ENCODE measurements at places on chromosomes 16 and 17. TPM values are rescaled to one million over a fixed set of nuclear protein-coding genes. Genes with fewer than 3 reads are reported as not detected.

DNA sequence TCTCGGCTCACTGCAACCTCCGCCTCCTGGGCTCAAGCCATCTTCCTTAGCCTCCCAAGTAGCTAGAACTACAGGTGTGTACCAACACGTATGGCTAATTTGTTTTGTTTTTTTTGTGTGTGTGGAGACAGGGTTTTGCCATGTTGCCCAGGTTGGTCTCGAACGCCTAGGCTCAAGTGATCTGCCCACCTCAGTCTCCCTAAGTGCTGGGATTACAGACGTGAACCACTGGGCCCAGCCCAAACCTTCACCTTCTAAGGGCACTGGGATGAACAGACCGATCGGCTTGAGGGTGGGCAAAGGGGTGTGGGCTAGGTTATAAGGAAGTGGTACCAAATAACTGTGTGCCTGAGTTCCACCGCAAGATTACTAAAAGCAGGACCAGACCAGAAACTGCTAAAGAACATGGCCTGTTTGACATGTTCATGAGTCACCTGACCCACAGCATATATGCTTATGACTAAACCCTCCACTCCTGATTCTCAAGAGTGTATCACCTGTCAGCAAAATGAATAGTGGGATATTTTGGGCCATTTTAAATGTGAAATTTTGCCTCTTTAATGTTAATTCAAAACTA is 8.1 kb downstream of the TMEM97 start:
- DNase-seq = no peak

DNA sequence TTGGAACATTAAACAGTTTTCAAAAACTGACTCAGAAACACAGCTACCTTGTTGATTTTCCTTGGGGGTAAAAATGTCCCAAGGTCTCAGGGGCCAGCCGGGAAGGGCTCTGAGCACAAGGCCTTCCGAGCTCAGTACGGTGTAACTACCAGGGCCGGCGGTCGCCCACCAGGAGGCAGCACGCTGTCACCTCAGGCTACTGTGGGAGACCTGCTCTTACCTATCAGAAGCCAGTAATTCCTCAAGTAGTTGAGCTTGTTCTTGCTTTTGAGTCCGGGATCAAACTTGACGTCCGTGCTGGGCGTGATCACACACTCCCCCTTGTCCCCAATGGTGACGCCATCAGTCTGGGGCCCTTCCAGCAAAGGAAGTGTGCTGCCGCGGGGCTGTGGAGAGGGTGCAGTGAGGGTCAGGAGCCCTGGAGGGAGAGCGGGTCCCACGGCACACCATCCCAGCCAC is 43.4 kb upstream of the ICAM2 start:
- peak; percentile 80 for DNase-seq

DNA sequence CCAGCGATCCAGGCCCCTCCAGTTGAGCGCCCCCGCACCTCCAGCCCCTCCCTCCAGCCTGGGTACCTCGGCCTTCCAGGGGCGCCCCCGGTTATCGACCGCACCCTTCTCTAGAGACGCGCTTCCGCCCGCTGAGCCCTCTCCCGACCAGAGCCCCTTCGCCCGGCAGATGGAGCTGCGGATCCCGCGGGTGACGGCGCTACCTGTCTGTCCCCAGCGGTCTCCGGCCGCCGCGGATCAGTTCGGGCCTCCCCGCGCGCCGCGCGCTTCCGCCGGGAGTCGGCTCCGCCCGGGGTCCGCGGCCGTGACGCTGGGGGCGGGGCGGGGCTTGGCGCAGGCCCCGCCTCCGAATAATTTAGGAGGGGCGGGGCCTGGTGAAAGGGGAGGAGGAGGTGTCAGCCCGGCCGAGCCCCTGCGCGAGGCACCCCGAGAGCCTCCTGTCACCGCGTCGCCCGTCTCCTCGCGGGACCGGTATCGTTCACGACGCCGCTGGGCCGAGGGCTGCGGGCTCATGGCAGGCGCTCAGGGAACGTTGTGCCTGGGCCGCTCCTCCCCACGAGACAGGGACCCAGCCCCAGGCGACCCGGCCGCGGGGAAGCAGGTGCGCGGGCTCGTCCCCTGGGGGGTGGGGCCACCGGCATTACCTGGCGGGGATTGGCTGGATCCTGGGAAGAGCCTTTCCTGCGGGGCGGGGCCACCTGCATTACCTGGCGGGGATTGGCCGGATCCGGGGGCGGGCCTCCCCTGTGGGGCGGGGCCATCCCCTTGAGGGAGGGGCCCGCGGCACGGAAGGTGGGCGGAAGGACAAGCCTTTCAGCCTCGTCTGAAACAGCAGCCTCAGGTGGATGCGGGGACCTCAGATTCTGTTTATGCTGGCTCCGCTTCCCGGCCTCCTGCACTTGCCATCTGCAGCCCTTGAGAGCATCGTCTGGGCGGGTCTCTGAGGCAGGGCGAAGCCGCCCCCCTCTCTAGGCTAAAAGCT is at the start of gene SPATA2L:
SPATA2L (minus strand) TSS at position 281 of the 982 bp plus-strand sequence. CDS start 473 bp downstream, outside the sequence.
- peak; percentile 97 for DNase-seq

DNA sequence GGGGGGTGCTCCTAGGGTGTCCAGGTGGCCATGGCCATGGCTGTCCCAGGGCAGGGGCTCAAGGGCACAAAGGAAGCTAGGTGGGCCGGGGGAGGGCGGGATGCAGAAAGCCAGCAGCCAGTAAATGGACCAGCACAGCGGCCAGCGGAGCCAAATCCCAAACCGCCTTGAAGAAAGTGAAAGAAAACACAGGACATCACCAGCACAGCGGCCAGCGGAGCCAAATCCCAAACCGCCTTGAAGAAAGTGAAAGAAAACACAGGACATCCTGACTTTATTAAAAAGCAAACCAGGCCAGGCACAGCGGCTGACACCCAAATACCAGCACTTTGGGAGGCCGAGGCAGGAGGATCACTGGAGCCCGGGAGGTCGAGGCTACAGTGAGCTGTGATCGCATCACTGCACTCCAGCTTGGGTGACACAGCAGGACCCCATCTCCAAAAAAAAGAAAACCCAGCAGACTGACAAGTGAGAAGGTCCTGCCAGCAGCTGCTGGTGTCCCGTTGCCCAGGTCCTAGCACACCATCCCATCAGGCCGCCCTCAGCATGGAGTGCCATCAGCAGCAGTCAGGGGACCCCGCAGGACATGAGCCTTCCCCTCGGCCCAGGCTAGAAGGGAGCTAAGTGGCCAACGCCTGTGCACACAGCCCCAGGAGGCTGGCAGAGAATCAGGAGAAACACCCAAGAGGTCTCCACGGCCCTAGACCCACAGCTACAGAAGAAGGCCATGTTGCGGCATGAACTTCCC is 17.0 kb downstream of the SLC38A10 start:
- DNase-seq = no peak

GRCh38 chr17:47099451-47099986 is 89.6 kb downstream of the CDC27 start:
- DNase-seq = no peak

DNA sequence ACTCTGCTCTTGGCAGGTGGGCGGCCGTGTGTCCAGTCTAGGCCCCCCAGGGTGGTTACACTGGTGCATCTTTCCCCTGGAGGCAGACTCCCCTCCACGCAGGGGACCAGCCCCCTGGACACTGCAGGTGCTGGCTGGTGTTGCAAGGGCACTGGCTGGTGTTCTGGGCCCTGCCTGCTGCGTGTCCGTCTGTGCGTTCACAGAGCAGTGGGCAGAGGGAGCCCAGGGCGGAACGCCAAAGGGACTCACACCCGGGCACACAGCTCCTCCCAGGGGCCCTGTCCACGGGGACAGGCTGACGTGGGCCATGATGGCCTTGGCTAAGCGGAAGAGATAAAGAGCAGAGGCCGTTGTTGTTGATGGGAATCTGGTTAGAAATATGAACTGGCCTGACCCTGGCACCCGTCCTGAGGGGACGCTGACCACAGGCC is 27.3 kb downstream of the ACSF3 start:
- DNase-seq = no peak

- no peak for DNase-seq
Measured at GRCh38 chr17:6138761-6139446, 68.7 kb downstream of the WSCD1 start.

DNA sequence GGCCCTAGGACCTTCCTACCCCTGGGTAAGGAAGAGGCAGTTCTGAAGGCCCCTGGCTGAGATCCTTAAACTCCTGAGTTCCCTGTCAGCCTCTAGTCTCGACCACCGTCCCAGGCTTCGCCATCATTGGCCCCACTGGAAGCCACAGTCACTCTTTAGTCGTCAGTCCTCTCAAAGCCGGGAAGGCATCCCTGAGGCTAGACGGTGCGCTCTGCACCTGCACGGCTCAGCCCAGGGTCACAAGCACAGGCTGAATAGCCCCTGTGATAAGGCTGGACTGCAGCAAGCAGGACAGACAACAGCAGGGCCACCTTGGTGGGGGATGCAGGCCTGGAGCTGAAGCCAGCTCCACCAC is 3.3 kb upstream of the HEXIM1 start:
- peak; percentile 58 for DNase-seq

- no peak for DNase-seq
Measured at GRCh38 chr16:9787717-9788116, 394.5 kb downstream of the GRIN2A start.

GRCh38 chr16:1481906-1482835 is 6.6 kb downstream of the PTX4 start:
- DNase-seq = no peak

GRCh38 chr16:82782715-82783251 is 156.0 kb downstream of the CDH13 start:
- no peak for DNase-seq

GRCh38 chr16:11602321-11602720 is 15.6 kb upstream of the LITAF start:
- DNase-seq = peak; percentile 3

DNA sequence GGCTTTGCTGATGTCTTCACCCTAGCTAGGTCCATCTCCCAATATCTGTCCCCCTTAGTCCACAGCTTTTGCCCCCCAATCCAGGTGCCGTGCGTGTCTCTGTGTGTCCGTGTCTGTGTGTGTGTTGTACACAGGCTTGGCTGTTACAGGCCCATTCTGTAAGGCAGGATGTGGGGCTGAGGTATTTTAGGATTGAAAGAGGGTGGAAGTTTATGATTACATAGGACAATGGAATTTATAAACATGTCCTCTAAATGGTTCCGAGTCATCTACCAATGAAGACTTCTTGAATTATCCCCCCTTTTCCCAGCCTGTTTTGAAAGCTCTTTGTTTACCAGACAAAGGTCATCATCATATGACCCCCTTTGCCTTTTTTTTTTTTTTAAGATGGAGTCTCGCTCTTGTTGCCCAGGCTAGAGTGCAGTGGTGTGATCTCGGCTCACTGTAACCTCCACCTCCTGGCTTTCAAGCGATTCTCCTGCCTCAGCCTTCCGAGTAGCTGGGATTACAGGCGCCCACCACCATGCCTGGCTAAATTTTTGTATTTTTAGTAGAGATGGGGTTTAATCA is 21.9 kb downstream of the ACE start:
- DNase-seq = no peak

- DNase-seq = no peak
Measured at GRCh38 chr17:14228903-14229302, 7.8 kb downstream of the CDRT15 start.

- DNase-seq = peak; percentile 89
Measured at GRCh38 chr16:3158510-3159314, 23.9 kb downstream of the ZNF213 start.

- DNase-seq = no peak
Measured at GRCh38 chr16:68907297-68907696, 64.0 kb downstream of the TANGO6 start.

DNA sequence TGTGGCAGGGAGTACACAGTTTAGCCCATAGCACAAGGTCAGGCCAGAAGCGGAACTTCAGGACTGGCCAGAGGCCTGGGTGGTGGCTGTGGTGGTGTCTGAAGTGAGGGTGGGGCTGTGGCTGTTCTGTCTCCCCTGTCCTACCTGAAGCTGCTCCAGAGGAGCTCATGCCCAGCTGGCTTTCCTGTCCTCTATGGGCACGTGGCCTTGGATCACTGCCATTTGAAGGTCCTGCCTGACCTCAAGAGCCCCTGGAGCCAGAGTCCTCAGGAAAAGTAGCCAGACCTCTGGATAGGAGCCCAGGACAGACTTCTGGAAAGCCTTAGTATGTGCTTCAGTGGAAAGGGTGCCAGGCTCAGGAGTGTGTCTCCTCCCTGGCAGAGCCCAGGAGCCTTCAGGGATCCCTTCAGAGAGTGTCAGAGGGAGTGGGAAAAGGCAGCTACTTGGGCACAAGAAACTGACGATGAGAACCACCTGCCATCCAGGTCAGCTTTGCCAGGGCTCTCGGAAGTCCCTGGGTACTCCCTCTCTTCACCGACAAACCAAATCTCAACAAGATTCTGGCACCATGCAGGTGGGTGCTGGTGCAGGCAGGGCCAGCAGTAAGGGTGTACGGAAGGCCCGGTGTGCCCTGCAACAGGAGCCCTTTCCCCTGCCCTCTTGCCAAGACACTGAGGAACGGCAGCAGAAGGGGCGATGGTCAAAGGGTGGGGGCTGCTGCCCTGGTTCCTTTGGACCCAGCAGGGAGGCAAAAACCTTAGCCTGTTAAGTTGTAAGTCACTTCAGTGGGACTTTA is 153.7 kb downstream of the NTN1 start:
- DNase-seq = no peak

GRCh38 chr17:17315142-17315821 is 12.1 kb downstream of the NT5M start:
- DNase-seq = no peak

GRCh38 chr17:35448899-35449227 is 297 bp upstream of the SLFN13 start:
- DNase-seq = no peak

DNA sequence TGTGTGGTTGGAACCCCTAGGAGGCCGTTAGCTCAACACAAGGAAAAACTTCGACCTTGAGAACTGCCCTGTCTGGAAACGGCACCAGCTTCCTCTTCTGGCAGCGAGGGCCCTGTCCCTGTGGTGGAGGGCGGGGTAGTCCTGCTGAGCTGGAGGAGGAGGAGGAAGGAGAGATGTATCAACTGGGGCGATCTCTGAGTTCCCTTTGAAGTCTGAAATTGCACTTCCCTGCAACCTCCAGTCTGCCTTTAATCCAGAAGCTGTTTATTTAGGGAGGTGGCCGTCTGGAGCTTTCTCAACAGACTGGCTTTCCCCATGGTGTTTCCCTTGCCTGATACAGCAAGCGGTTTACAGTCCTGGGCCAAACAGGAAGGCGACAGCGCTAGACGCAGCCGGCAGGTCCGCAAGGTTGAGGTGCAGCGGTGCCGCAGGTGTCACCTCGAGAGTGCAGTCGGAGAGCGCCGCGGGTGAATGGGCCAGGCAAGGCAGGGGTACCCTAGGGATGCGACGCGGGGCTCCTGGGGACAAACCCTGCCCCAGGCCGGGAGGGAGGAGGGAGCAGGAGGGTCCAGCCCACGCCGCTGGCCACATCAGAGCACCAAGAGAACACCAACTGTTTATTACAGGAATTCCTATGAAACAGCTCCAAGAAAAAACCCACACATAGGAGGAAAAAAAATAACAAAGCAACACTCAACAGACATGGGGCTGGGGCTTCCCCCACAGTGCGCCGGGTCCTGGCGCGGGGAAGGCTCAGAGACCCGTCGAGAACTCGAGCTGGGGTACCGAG is 11.4 kb upstream of the MRPS23 start:
- DNase-seq = peak; percentile 84

GRCh38 chr16:70738083-70738977 is 52.5 kb upstream of the MTSS2 start:
- no peak for DNase-seq

The C1QTNF8 gene
- not detected for total RNA-seq

The CACNA1H gene
- total RNA-seq = 5.4 TPM

The CRHR1 gene
- 0.31 TPM for total RNA-seq

The PRSS33 gene
- total RNA-seq = not detected

The SLC16A13 gene
- total RNA-seq = 0.75 TPM

The EME1 gene
- 0.21 TPM for total RNA-seq

The ZNF597 gene
- 1.6 TPM for total RNA-seq

The ST6GALNAC1 gene
- total RNA-seq = 0.79 TPM

The EARS2 gene
- total RNA-seq = 11.0 TPM

The GJC1 gene
- total RNA-seq = 0.71 TPM

The MGRN1 gene
- total RNA-seq = 30.8 TPM

The FKBP10 gene
- total RNA-seq = 14.1 TPM

The SLC6A2 gene
- not detected for total RNA-seq
